ENCODE measurements at places on chromosomes 16 and 17.

DNA sequence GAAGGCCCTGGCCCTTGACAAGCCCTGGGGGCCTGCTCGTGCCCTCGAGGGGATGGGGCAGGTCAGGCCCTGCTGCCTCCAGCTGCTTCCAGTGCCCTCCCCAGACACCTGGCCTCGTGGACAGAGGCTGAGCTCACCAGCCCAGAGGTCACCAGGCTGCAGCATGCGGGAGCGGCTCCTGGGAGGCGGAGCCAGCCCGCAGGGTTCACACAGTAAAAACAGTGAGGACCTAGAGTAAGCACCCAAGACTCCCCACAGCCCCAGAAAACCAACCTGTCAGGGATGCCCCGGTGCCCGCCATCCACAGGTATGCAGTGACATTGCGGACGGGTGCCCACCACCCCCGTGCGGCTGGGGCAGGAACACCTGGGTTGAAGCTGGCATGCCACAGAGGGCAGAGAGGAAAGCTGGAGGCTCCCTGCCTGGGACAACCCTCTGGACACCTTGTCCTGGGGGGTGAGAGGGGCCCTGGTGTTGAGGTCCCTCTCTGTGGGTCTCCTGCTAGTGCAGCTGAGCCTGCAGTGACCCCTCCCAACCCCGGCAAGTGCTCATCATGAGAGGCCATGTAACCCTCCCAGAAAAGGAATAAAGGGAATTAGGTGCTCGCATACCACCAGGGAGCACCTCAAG is 62.1 kb downstream of the LMF1 start:
- DNase-seq = no peak

GRCh38 chr16:56789360-56789759 is 59.4 kb downstream of the NUP93 start:
- no peak for DNase-seq

- DNase-seq = no peak
Observed at GRCh38 chr17:57442914-57443571, 186.7 kb downstream of the MSI2 start.

DNA sequence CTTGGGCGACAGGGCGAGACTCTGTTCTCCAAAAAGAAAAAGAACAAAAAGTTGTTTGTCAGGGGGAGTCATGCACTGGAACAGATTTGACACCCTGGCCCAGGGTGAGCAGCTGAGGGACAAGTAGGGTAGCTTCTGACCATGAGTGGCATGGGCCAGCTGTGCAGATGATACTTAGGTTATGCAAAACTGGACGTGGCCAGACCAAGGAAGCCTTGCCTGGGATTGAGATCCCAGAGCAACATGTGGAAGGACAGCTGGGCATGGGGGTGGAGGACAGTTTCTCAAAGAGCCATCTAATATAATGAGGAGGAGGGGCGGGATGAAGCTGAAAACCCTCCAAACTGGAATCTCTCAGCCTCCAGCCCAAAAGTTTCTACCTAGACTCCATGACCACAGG is 19.6 kb upstream of the SLC35B1 start:
- no peak for DNase-seq

DNA sequence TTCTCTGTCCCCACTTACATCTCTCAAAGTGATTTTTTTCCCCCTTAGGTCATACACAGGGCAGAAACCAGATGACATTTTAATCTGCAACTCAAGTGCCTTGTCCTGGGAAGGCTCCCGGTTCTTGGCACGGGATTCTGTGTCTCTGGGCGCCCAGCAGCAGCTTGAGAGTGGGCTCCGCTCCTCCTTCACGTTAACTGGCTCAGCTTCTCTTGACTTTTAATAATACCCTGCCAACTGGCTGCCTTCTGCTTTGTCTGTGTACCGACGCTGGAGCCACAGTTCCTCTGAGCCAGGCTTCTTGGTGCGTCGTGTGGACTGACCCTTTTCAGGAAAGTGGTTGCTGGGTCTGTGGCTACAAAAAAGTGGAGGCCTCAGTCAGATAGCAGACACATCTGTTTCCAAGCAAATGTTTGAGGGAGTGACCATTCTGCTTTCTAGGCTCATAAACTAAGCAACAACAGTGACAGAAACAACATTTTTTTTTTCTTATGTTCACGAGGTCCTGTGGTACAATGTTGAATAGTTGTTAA is 64.9 kb downstream of the IRF8 start:
- DNase-seq = no peak

DNA sequence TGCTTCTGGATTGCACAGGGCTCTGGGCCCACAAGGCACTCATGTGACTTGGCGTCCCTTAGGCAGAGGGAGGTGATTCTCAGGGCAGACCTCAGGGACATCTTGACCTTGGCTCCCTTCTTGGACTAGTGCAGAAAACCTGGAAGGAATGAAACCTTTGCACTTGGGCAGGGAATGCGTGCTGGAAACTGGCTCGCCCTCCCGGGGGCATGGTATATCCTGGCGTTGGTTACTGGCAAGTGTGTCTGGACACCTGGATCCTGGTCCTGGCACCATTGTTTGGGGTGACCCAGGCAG is 63.5 kb upstream of the LGALS9 start:
- no peak for DNase-seq

DNA sequence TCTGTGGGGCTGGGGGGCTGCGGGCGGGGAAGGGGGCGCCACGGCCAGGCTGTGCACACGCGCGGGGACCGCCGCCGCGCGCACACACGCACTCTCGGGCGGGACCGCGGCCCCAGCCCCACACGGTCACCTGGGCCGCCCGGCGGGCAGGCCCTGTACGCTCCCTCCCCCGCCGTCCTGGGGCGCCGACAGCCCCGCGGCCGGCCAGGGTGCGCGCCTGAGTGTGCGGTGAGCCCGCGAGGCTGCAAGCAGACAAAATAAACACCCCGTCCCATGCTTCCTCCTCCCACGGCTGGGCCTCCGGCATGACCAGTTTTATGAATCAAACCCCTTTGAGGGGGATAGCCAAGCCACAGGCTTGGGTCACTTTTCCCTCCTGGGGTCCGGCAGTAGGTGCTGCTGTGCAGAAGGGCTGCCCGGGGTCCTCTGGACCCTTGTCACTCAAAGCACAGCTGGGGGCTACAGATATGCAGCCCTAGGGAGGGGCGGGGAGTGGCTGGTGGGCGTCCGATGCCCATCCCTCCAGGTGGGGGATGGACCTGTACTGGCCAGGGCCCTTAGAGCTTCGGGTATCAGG is 441 bp downstream of the VASN start:
- no peak for DNase-seq

DNA sequence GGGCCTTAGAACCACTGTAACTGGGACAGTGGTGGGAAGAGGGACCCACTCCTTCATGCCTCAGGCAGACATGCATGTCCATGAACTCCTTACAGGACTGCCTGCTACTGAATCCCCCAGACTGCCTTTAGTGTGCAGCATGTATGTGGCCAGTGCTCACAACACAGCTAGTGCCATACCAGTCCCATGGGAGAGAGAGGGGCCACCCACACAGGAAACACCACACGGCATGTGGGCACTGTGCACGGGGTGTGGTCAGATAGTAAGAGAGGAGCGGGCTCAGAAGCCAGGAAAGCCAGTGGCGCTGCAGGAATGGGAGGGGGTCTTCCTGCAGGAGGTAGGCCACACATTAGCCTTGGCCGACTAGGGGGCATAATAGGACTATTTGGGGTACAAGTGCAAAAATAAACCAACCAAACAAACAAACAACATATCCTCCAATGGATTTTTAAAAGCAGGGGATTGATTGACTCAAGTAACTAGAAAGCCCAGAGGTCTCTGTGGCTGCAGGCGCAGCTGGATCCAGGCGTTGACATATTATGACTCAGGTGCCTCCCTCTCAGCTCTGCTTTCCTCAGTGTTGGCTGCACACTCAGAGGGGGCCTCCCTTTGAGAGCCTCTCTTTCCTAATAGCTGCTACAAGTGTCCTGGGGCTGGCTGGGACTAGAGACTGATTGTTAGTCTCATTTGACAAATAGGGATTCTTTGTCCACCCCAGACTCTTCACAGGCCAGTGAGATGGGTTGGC is 104.4 kb downstream of the AMFR start:
- DNase-seq = no peak

GRCh38 chr17:36608794-36609497 is 7.6 kb downstream of the MRM1 start:
- DNase-seq = no peak

- peak; percentile 65 for DNase-seq
Observed at GRCh38 chr16:22353933-22354541, 20.4 kb downstream of the CDR2 start.

- DNase-seq = no peak
Observed at GRCh38 chr17:6996256-6997011, 585 bp downstream of the ALOX12 start.

- no peak for DNase-seq
Observed at GRCh38 chr16:66894948-66895688, 14.8 kb downstream of the PDP2 start.

DNA sequence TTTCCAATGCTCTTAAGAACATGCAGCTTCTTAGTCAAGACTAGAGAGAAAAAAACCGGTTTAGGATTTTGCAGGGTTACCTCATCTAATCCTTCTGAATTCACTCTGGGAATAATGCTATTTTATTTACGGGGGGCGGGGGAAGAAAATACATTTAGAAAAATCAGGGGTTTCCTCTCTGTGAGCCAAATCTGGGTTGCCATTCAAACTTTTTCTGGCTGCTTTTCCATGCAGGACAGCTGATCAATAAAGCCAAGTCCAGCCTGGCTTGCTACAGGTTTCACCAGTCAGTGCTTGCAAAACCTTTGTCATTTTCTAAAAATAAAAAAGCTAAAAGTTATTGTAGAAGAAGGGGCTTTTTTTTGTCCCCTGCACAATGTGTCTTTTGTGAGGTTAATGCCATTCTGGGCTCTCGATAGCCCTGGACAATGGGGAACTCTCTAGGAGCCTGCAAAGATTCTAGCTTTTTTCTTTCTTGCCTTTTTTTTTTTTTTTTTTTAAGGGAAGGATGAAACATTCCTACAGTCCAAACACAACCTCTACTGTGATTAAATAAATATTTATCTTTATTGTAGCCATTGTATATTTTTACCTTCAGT is 13.1 kb upstream of the ZFHX3 start:
- DNase-seq = no peak

- no peak for DNase-seq
Observed at GRCh38 chr17:27072885-27073284, 221.0 kb upstream of the WSB1 start.

GRCh38 chr17:60110586-60110985 is 31.9 kb upstream of the HEATR6 start:
- DNase-seq = no peak

- no peak for DNase-seq
Observed at GRCh38 chr17:56481659-56482058, 111.8 kb upstream of the NOG start.

All from kidney epithelial cell (primary cell).